ENCODE measurements at places on chromosomes 4 and X.

GRCh38 chr4:146183209-146183608 lies 7.7 kb downstream of the LSM6 start:
- no peak for DNase-seq

DNA sequence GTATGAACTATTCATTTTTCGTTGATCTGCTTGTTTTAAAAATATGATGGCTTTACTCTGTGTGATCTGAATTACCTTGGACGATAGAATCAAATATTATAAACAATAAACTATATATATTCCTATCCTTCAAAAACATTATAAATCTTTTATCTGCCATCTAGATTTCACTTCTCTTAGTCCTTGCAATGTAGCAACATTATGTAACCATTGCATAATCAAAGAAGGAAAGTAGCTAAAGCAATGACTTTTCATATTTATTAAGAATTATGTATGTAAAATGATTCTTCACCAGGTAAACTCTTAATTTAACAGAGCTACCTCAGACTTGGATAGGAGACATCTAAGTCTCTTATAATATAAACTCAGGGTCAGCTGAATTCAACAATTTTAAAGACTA lies 210.5 kb downstream of the ADAMTS3 start:
- DNase-seq: no peak

GRCh38 chrX:43643201-43643600 lies 12.9 kb upstream of the MAOA start:
- no peak for DNase-seq

- no peak for DNase-seq
Measured at GRCh38 chr4:7429601-7430078, 5.1 kb downstream of the PSAPL1 start.

DNA sequence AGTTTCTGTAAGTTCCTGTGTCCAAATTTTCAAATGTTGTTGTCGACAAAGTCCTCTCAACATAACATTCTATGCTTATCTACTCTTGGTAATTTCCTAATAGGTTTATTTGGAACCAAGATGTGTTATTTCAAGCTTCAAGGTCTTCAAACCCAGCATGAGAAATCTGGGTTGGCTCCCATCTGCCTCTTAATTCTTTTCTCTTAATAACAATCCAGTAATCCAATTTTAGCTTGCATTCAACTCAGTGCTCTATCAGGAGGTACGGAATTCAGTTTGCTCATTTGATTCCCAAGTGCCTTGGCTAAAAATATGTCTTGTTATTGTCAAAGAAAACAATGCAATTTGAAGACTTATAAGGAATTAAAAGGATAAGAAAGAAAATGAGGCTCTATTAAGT lies 235.5 kb upstream of the MID1 start:
- no peak for DNase-seq
